Activated CD8-positive, alpha-beta memory T cell treated with anti-CD3 and anti-CD28 coated beads for 24 hours (primary cell): ENCODE measurements at places on chromosomes 5 and 9.

DNA sequence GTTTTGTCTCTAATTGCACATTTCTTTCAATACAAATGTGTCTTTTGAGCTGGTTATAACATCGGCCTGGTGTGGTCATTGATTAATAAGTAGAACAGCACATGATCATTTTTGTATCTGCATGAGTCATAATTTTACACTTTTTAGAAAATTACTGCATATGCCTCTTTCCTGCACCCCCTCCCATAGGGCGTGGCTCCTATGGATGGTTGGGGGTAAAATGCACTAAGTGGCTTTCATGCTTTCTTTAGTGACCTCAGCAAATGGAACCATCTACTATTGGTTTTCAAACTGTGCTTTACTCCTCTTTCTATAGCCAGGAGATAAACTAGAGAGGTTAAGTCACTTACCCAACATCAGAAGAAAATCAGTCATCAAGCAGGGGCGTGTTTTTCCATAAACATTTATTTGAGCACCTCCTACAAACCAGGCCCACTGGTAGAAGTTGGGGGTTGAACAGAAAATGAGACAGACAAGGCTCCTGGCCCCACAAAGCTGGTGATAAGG lies 3.8 kb downstream of the ANXA6 start:
- no peak for DNase-seq

DNA sequence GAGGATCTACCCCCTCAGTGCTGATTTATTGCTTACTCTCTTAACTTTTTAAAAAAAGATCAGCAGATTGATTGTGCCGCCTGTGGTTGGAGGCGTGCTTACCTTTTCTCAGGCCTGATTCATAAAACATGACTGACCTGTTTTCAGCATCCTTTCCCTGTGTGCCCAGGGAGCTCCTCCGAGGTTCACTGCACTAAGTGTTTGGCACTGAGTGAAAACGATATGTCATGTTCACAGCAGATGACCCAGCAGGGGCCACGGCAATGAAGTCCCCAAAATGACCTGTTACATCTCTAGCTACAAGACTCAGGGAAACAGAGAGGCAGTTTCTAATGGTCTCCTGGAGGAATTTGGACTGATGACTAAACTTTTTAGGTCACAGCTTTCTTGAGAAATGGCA lies 69.9 kb downstream of the INSYN2B start:
- DNase-seq = no peak

GRCh38 chr5:12624776-12625560 lies 720.7 kb upstream of the CTNND2 start:
- no peak for DNase-seq

- no peak for DNase-seq
Measured at GRCh38 chr5:96197347-96197746, 235.7 kb upstream of the ELL2 start.

DNA sequence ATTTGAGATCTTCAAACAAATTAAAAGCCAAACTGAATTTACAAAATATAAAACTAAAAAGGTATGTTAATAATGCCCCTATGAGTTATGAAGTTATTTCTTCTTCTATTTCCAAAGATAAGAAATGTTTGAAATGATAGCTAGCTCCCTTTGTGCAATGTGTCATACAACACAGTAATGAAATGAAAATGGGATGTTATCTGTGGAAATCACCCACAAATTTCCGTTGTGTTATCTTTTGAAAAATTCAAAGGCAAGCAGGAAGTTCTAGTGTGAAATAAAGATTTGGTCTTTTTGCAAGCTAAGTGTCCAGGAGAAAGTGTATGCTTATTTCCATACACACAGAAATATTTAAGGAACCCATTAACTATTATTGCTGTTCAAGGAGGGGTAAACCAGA lies 375.3 kb upstream of the PRR16 start:
- DNase-seq = no peak

GRCh38 chr5:134552301-134552700 lies 26.8 kb downstream of the JADE2 start:
- no peak for DNase-seq

DNA sequence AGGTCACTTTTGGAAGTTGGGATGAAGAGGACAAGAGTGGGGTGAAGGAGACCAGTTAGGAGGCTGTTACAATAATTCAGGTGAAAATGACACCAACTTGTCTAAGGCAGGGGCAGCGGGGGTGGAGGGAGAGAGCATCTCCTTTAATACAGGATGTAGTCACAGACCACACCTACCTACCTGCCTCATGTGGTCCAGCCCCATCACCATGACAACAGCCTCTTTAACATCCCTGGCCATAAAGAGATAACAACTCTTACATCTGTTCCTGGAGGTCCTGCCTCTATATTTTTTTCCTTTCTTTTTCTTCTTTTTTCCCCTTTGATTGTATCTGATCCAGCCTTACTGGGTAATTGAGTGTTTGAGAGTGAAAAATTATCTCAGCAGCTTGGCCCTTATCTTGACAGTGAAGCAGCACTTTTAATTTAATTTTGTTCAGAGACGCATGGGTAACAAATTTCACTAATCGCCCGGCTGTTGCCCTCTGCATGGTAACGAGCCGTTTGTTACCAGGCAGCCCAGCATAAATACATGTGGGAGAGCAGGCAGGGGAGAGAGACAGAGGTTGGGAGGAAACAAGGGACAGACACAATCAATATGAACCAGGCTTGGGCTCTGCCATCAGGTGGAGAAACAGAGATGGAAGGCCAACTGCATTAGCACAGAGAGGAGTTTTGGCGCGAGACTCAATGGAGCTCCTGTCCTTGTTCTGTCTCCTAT lies 338.1 kb downstream of the ASTN2 start:
- no peak for DNase-seq

- DNase-seq = no peak
Measured at GRCh38 chr5:173486355-173487225, 129.9 kb downstream of the BOD1 start.

- DNase-seq = no peak
Measured at GRCh38 chr5:57989378-57989777, 470.5 kb downstream of the PLK2 start.

DNA sequence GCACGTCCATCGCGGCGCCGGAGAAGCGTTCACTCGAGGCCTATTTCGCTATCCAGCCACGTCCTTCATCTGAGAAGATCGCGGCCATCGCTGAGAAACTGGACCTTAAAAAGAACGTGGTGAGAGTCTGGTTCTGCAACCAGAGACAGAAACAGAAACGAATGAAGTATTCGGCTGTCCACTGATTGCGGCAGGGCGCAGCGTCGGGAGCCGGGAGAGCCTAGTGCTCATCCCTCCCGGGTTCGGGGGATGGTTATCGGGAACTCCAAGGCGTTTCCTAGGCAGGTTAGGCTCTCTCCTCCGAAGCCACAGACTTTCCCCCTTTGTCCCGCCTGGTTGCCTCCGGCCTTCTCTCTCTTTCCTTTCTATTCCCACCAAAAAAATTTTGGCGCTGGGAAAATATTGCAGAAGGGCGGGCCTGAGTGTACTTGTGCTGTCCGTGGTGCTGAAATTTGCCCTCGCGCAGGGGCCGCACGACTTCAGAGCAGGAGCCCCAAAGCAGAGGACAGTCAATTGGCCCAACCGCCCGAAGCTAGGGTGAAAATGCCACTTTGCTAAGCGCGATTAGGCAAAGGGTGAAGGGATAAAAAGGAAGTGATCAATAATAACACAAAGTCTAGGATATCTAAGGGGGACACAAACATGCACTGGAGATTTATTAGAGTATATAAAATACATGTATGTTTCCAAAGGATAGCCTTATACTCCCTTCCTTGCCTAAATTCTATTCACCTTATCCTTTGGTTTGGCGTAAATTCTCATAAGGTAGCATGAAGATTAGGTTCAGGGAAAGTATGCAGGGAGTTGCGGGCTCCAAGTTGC lies 1.8 kb downstream of the POU4F3 start:
- DNase-seq = no peak

- DNase-seq = no peak
Measured at GRCh38 chr9:2150338-2150737, 135.2 kb downstream of the SMARCA2 start.

DNA sequence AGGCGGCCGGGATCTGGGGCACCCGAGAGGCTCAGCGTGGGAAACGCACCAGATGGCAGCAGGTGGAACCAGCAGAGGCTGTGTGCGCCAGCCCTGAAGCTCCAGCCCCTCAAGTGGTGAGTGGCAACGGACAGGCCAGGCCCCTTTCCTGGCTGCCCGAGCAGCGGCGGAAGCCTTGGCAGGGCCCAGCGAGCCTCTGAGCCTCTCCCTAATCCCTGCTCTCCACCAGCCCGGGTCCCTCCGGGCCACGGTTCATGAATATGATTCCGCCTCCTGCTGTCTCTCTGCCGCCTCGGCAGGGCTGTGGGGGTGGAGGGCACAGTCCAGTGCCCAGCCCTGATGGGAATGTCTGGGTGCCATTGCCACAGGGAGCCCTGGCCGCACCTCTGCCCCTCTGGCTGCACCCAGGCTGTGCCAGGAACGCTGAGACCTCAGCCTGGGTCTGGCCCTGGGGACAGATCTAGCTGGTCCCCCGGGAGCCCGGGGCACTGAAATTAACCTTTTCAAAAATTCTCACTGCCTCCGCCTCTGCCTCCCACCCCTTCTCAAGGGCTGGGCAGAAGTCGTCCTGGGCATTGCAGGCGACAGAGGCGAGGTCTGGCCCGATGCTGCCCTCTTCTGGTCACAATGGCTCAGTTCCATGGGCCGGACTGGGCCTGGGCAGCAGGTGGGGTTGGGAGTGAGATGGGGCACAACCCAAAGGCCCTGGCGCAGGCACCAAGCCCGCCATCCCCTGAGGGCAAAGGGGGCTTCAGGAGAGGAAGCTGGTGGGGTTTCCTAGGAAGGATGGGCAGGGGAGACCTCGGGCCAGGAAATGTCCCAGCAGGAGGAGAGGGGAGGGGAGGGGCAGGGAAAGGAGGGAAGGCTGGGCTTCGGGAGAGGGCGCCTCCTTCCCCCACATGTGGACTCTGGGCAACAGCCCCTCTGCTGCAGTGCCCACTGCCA lies 20.3 kb downstream of the CCDC187 start:
- peak; percentile 91 for DNase-seq

- DNase-seq = no peak
Measured at GRCh38 chr5:34062419-34062818, 19.4 kb upstream of the C1QTNF3 start.

DNA sequence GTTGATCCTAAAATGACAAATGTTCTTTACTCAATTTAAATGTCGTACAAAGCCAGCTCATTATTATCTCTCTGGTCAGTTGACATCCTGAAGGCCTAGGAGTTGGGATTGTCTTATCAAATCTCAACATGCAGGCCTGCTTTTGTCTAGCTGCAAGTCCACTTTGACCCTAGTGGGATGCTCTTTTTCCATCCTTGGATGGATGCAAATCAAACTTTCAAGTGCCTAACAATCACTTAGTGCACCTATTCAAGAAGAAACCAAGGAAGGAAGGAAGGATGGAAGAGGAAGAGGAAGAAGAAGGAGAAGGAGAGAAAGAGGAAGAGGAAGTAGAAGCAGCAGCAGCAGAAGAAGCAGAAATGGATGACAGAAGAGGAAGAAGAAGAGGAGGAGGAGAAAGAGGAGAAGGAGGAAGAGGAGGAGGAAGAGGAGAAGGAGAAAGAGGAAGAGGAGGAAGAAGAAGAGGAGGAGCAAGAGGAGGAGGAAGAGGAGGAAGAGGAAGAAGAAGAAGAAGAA lies 109.6 kb downstream of the PIK3R1 start:
- DNase-seq = no peak

DNA sequence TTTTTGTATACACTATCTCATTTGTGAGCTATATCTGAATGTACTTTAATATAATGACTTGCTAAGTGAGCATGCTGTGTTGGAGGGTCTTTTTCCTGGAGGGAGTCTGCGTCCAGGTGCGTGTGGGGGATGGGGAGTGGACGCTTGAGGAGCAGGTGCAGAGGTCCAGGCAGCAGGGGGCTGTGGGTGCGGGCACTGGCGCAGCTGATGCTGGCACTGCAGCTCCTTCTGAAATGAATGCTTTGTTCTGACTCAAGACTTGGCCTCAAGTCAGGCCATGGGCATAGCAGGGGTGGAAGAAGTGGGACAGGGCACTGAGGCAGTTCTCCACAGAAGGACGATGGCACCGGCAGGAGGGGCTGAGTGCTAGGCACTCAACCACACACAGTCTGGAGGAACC lies 165.7 kb upstream of the IRX1 start:
- no peak for DNase-seq

DNA sequence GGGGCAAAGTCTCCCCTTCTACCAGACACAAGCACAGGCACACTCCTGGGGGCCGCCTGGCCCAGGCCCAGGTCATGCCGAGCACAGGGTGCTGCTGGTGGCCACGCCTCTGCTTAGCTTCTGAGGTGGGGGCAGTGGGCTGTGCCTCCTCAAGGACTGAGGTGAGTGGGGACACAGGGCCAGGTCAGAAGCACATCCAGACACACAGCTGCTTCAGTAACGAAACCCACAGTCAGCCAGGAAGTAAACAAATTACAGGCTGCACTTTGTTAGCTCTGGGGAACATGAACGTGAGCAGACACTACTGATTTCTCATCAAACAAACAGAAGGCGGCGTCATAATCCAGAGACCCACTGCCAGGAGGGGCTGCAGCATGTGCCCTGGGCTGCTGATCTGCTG lies 192.4 kb downstream of the HSPA4 start:
- DNase-seq = no peak

- DNase-seq = no peak
Measured at GRCh38 chr5:136030956-136031611, 2.3 kb downstream of the TGFBI start.

DNA sequence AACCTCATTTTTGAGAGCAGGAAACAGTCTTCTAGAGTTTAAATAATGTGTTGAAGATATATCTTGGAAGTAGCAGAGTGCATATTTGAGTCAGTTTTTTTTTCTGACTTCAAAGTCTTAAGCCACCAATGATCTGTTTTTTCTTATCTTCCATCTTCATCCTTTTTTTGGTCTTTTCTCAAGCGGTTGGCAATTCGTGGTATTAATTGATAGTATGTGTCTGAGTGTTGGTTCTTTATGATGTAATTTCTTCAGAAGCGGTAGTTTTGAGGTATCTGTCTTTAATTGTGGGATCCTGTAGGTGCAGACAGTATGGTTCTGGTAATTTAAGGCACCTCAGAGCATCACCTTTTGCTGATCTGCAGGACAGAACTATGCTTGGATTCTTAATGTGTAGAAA lies 3.9 kb downstream of the CSNK1G3 start:
- no peak for DNase-seq

DNA sequence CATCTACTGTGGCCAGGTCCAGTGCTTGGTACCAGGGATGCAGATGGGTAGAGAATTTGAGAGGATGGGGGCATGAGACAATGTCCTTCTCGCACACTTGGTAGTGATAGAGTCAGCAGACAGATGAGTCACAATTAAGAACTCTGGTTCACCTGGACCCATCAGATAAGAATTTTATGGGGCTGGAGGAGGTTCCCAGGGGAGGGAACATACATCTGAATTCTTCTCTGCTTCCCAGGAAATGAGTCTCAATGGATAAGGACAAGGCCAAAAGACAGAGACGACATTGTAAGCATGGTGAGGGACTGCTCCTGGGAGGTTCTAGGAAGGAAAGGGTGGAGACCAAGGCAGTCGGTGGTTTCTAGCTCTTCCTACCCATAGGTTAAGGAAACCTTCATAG lies 5.3 kb downstream of the SLC4A9 start:
- DNase-seq = no peak

DNA sequence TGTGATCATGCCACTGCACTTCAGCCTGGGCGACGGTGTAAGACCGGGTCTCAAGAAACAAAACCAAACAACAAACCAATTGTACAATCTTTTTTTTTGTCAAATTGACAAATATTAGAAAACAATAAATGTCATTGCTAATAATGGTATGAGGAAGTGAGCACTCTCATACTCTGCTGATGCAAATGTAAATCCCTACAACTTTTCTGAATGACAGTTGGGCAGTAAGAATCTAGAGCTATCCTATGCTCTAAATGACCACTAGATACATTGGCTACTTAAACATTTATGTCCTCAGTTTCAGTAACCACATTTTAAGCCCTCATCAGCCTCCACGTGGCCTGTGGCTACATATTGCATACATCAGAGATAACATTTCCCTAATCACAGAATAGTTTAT lies 256.2 kb downstream of the FER start:
- no peak for DNase-seq
